Fibroblast of lung (primary cell): ENCODE measurements at places on chromosomes 12 and 14. TPM values are rescaled to one million over a fixed set of nuclear protein-coding genes. Genes with fewer than 3 reads are reported as not detected.

Gene ACOT6
- polyA plus RNA-seq = not detected in 2 replicates

Gene TEX52
- not detected in 2 replicates for polyA plus RNA-seq

Gene DEGS2
- not detected in 2 replicates for polyA plus RNA-seq

Gene INHBC
- 0.05 TPM in 1 of 2 replicates, not detected in the other for polyA plus RNA-seq

Gene ADAMTS20
- polyA plus RNA-seq = not detected in 2 replicates

Gene PLEKHH1
- polyA plus RNA-seq = 0.10 and 0.71 TPM in 2 replicates

Gene SRRM4
- not detected in 2 replicates for polyA plus RNA-seq

Gene PUS7L
- 10.9 and 11.2 TPM in 2 replicates for polyA plus RNA-seq

Gene TPCN1
- 12.1 and 17.8 TPM in 2 replicates for polyA plus RNA-seq

Gene NCOR2
- 6.1 and 7.2 TPM in 2 replicates for polyA plus RNA-seq

Gene NTN4
- 31.8 and 170 TPM in 2 replicates for polyA plus RNA-seq

Gene ASB2
- polyA plus RNA-seq = 0.91 and 1.5 TPM in 2 replicates

Gene LTB4R2
- polyA plus RNA-seq = 0.23 and 0.28 TPM in 2 replicates

Gene KCNC2
- not detected in 2 replicates for polyA plus RNA-seq

Gene NAA30
- polyA plus RNA-seq = 12.1 and 13.8 TPM in 2 replicates

Gene ZBTB42
- 0.99 and 1.1 TPM in 2 replicates for polyA plus RNA-seq
